Left ventricle myocardium inferior (tissue), 1 donor: ENCODE measurements at places on chromosomes 6 and 20. TPM values are rescaled to one million over a fixed set of nuclear protein-coding genes. Genes with fewer than 3 reads are reported as not detected.
A peak's percentile ranks its signal among the peaks of the same experiment; 100 is the strongest.

Gene PRRT1
- total RNA-seq, result 1.0 TPM

Gene KCNK15
- 0.33 TPM for total RNA-seq

Gene SLX4IP
- 3.1 TPM for total RNA-seq

Gene PDE7B
- 12.6 TPM for total RNA-seq

Gene SULF2
- 40.7 TPM for total RNA-seq

Gene DSTN
- 635 TPM for total RNA-seq

DNA sequence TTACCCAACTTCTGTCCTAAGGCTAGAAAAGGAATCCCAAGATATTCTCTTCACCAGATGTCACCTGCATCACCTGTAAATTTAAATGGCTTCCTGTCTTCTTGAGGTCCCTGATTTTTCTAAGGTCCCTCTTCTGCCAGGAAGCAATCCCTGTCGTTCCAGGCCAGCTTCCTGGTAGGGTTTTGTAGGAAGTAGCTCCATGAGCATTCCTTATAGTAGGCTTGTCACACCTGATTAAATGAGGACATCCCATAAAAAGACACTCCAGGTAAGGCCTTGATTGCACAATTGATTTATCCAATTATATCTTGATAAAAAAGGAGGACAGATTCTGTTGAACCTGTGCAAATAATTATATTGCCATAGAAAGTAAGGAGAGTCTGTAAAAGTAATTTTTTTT is 8.7 kb downstream of the RAB44 start:
- H3K4me3 ChIP-seq, result no peak overlapping the region
- DNase-seq, result no peak
- peaks cover 3% of the 10 kb centered on the region for H3K27me3 ChIP-seq
- no peaks in the 10 kb centered on the region for H3K36me3 ChIP-seq
- no peaks in the 10 kb centered on the region for H3K4me1 ChIP-seq
- H3K27ac ChIP-seq, result no peak overlapping the region

DNA sequence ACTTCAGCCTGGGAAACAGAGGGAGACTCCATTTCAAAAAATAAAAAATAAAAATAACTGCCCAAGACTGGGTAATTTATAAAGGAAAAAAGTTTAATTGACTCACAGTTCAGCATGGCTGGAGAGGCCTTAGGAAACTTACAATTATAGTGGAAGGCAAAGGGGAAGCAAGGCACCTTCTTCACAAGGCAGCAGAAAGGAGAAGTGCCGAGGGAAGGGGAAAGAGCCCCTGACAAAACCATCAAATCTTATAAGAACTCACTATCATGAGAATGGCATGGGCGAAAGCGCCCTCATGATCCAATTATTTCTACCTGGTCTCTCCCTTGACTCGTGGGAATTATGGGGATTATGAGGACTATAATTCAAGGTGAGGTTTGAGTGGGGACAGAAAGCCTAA is 95.5 kb upstream of the LGSN start:
- H3K4me3 ChIP-seq, result no peak overlapping the region
- no peaks in the 10 kb centered on the region for H3K4me1 ChIP-seq
- no peaks in the 10 kb centered on the region for H3K36me3 ChIP-seq
- no peak for DNase-seq

GRCh38 chr6:26318459-26319404 is 46.3 kb upstream of the BTN3A2 start:
- no peaks in the 10 kb centered on the region for H3K36me3 ChIP-seq
- H3K27ac ChIP-seq, result no peak overlapping the region
- no peak overlapping the region for H3K4me3 ChIP-seq
- peaks cover 54% of the 10 kb centered on the region for H3K27me3 ChIP-seq

GRCh38 chr20:23303325-23304102 is 47.1 kb upstream of the NXT1 start:
- H3K4me1 ChIP-seq, result no peaks in the 10 kb centered on the region
- H3K27me3 ChIP-seq, result peaks cover 3% of the 10 kb centered on the region
- no peak overlapping the region for H3K27ac ChIP-seq
- no peaks in the 10 kb centered on the region for H3K36me3 ChIP-seq
- no peak overlapping the region for H3K4me3 ChIP-seq
- DNase-seq, result no peak

- no peak overlapping the region for H3K27ac ChIP-seq
- H3K4me1 ChIP-seq, result no peaks in the 10 kb centered on the region
- no peak for DNase-seq
Observed at GRCh38 chr6:99802396-99803031, 191.5 kb downstream of the MCHR2 start.

GRCh38 chr6:166626177-166627032 is 646 bp downstream of the RPS6KA2 start:
- peak overlapping the region; percentile 94 for H3K27ac ChIP-seq
- DNase-seq, result no peak
- H3K4me1 ChIP-seq, result peaks cover 83% of the 10 kb centered on the region

DNA sequence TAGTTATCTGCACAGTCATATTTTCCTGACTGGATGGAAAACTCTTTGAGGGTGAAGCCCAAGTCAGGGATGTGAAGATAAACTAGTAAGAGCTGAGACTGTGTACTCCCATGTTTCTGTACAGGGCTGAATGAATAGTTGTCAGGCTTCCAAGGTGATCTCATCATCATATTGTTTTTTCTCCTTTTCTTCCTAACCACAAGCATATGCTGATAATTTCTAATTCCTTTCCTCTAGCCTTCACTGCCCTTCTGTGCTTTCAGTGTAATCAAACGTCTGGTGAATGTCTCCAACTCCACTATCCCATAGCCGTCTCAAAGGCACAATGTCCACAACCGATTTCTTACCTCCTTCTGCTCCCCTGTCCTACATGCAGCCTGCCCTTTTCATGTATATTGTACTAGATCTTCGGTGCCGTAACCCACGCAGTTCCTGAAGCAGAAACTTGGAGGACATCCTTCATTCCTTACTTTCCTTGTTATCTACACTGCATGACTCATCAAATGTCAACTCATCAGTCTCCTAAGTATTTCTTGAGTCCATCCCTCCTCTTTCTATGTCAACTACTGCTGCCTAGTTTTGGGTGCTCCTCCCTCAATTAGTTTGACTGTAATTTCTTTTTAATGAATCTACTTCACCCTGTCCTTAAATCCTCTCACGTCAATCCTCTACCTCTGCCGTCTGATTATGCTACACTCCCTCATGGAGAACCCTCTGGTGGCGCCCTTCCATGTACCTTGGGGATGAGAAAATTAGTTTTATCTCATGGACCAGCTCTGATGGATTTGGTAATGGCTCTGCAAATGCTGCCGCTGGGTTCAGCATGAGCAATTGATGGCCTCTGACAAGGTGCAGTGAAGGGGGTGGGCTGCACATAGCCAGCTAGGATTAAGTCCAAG is 21.9 kb downstream of the NCOA7 start:
- DNase-seq, result no peak
- H3K36me3 ChIP-seq, result no peaks in the 10 kb centered on the region
- no peaks in the 10 kb centered on the region for H3K27me3 ChIP-seq
- H3K4me1 ChIP-seq, result peaks cover 70% of the 10 kb centered on the region
- peak overlapping the region; percentile 65 for H3K27ac ChIP-seq

DNA sequence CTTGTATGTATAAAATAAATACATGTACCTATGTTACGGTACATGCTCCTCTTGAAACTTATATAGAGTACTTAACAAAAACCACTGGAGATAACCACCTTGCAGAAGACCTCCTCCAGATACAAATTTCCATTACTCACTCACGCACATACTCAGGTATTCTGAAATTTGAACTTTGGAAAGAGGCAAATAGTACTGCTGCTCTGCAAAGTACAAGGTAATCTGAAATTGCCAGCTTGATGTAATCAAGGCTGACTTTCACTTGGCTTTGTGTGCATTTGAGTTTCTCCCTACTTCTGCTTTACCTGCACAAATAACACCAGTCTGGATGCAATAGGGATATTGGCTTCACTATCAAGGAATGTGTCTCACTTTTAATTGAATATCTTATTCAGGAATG is 123.6 kb downstream of the FOXA2 start:
- peaks cover 95% of the 10 kb centered on the region for H3K27me3 ChIP-seq
- H3K4me1 ChIP-seq, result no peaks in the 10 kb centered on the region
- DNase-seq, result no peak
- no peak overlapping the region for H3K4me3 ChIP-seq
- H3K36me3 ChIP-seq, result no peaks in the 10 kb centered on the region

DNA sequence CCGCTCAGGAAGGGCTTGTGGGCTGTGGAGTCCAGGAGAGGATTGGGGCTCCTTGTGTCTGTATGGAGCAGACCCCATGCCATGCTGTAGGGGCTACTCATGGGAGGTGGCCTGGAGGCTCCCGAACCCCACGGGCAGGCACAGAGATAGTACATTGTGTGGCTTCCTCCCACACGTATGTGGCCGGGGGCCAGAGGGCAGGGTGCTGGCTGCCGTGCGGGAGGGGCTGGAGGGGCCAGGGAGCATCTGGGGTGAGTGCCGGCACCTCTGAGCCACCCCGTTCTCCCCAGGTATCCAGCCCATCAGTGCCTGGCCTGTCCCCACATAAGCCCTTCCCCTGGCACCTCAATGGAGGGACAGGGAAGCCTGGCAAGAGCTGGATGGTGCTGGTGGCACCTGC is 7.6 kb downstream of the RBBP8NL start:
- H3K27ac ChIP-seq, result no peak overlapping the region
- DNase-seq, result no peak
- H3K36me3 ChIP-seq, result no peaks in the 10 kb centered on the region
- H3K4me1 ChIP-seq, result no peaks in the 10 kb centered on the region

DNA sequence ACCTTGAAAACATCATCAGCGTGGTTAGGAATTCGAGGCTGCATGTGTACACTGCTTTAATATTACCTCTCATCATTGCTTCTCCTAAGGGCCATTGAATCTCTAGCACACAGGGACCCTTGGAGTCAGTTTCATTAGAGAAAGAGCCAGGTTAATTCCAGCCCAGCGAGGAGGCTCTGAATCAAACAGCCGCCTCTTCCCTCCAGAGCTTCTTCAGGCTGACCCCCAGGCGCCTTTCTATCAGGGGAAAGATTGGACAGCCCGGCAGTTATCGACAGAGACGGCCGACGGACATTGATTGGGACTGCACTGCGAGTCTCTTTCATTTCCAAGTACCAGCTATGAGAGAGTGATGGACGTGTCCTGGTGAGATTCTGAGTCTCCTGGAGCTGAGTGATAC is 159.2 kb downstream of the ANKRD60 start:
- H3K4me1 ChIP-seq, result peaks cover 2% of the 10 kb centered on the region
- H3K4me3 ChIP-seq, result no peak overlapping the region
- no peak overlapping the region for H3K27ac ChIP-seq

GRCh38 chr6:79335133-79335674 is 100.7 kb upstream of the HMGN3 start:
- H3K27ac ChIP-seq, result no peak overlapping the region
- DNase-seq, result no peak
- no peak overlapping the region for H3K4me3 ChIP-seq
- H3K27me3 ChIP-seq, result no peaks in the 10 kb centered on the region

GRCh38 chr6:113855500-113856374 is 1.4 kb upstream of the MARCKS start:
- peak; percentile 17 for DNase-seq
- H3K4me3 ChIP-seq, result peak overlapping the region; percentile 89
- no peaks in the 10 kb centered on the region for H3K36me3 ChIP-seq
- peaks cover 21% of the 10 kb centered on the region for H3K27me3 ChIP-seq

DNA sequence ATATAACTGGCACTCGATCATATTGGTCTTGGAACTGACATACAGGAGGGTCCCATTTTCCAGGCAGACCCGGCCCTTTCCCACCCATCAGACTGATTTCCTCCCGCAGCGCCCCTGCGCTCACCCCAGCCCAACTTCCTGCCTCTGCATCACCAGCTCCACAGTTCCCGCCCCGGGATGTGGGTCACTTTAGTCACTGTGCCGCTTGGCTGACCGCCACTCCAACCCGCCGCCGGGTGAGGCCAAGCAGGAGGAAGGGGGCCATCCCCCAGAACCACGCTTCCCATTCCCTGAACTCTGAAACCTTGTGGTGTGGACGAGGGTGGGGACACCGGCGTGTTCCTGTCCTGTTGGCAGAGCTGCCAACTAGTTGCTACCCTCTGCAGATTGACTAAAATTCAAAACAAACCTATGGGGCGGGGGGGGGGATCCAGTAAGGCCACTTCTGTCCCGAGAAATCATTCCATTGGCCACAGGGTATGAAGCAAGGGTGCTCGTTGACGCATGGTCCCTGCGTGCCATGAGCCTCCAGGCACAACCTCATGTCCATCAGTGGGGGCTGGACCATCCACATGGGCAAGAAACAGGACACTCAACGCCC is 12.3 kb downstream of the TGM2 start:
- H3K27ac ChIP-seq, result peak overlapping the region; percentile 93
- H3K4me3 ChIP-seq, result peak overlapping the region; percentile 38
- DNase-seq, result peak; percentile 84
- H3K27me3 ChIP-seq, result no peaks in the 10 kb centered on the region
- H3K36me3 ChIP-seq, result peaks cover 75% of the 10 kb centered on the region

DNA sequence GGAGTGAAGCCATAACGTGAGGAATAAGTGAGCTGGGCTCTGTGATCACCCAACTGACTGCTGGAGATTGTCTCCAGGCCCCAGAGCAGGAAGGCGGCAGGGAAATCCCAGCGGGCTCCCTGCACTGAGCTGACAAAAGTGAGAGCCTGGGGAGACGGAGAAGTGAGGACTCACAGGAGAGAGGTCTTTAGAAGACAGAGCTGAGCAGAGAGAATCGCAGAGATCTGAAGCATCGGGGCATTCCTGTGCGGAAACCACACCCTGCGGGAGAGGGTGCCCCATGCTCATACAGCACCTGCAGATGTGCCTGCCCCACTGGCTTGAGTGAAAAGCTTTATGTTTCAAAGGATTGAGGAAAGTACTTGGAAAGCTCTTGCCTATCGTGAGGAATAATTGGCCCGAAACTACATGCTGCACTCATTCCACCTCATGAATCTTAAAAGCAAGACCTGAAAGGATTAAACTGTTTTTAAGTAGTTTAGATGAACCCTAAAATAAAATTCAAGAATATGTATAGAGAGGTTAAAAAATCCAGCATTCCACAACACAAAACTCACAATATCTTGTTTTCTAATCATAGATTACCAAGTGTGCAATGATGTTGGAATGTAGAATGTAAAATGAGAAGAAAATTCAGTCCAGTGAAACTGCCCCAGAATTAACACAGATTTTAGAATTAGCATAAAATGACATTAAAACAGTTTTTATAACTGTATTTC is 17.7 kb upstream of the THBS2 start:
- no peak for DNase-seq
- no peak overlapping the region for H3K4me3 ChIP-seq
- H3K36me3 ChIP-seq, result no peaks in the 10 kb centered on the region
- H3K27me3 ChIP-seq, result peaks cover 25% of the 10 kb centered on the region
- H3K4me1 ChIP-seq, result no peaks in the 10 kb centered on the region
